Activated CD8-positive, alpha-beta memory T cell treated with anti-CD3 and anti-CD28 coated beads for 1 hour (primary cell): ENCODE measurements at places on chromosomes 2 and 18.

DNA sequence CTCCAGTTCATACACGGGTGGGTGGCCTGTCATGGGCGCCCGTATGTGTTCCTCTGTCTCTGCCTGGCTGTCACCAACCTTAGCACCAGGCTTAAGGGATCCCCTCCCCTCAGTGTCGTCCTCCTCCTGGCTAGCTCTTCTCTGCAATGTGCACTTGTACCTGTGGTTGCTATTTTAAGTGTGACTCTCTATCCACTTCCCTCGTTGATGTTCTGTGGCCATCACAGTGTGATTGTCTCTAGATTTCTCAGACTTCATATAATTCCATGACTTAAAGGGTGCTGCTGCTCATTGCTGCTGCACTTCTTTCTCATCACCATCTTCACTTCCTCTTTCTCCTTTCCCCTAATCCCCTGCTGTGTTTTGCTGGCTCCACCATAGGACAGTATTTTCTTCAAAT, 143.4 kb downstream of the EML6 start:
- no peak for DNase-seq

GRCh38 chr18:39521164-39521563, 1955.6 kb upstream of the CELF4 start:
- no peak for DNase-seq

GRCh38 chr2:214631406-214631805, 178.1 kb downstream of the BARD1 start:
- DNase-seq = no peak

GRCh38 chr18:10259901-10260300, 194.5 kb upstream of the APCDD1 start:
- no peak for DNase-seq

DNA sequence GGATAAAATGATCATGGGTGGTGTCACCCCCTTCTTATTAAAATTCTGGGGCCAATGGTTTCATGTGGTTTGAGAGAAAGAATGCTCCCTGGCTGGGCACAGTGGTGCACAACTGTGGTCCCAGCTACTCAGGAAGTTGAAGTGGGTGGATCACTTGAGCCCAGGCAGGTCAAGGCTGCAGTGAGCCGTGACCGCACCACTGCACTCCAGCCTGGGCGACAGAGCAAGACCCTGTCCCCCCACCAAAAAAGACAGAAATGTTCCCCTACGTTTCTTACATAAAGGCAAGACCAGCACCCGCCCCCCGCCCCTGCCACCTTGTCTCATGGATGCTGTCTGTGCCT, 53.0 kb upstream of the ID2 start:
- no peak for DNase-seq

DNA sequence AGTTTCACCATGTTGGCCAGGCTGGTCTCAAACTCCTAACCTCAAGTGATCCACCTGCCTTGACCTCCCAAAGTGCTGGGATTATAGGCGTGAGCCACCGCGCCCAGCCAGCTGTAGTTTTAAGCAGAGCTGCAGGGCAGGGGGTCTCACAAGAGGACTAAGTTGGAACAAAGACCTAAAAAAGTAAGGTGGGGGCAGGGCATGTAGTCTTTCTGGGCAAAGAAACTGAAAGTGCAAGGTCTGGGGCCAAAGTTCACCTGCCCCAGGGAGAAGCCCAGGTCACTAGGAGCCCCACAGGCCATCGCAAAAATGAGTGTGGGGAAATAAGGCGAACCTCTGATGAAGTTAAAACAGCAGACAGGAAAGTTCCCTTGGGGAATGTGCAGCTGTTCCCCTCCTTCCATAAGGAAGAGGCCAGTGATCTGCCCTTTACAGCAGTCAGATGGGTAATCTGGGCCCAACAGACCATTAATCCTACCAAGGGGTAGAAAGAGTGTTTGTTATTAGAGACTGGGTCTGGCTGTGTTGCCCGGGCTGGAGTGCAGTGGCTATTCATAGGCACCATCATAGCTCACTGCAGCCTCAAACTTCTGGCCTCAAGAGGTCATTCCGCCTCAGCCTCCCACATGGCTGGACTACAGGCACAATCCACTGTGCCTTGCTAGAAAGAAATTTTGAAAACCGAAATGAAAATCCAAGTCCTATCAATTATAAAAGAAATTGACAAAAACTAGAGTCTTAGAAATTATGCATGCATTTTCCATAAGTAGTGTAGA, 2.8 kb downstream of the SCLY start:
- no peak for DNase-seq

GRCh38 chr2:62149708-62150107, 46.2 kb upstream of the B3GNT2 start:
- no peak for DNase-seq

- DNase-seq = no peak
Measured at GRCh38 chr2:187569042-187569441, 14.8 kb upstream of the TFPI start.

GRCh38 chr2:25787020-25787419, 91.3 kb downstream of the ASXL2 start:
- no peak for DNase-seq

DNA sequence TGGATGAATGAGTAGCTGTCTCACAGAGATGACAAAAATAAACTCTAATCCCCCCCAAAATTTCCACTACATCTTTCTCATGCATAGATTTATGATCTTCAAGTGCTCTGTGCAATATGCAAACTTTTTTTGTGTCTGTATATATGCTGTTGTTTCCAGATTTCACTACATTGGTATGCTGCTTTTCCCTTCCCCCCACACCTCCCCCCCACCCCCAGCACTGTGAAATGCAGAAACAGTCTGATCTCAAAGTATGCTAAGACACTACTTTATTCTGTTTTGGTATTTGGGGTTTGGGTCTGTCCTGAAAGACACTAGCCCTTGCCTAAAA, 524 bp upstream of the KLHL14 start:
- DNase-seq = no peak

GRCh38 chr18:51321696-51322095, 124.2 kb upstream of the MEX3C start:
- no peak for DNase-seq

- no peak for DNase-seq
Measured at GRCh38 chr18:31225668-31226067, 63.0 kb upstream of the DSC1 start.

DNA sequence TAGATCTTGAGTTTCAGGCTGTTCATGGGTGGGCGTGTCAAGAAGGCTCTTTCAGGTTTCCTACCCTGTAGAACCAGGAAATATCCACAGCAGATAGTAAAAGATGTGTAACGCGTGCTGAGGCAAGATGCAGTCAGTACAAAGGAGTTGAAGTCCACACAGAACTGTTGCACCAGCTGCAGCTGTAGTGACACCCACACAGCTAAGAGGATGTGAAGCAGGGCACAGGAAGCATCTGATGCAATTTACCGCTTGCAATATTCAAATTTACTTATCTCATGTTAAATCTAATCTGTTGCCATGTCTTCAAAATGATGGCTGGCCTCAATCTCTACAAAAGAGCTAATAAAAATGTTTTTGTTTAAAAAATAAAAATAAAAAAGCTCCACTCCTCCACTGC, 132.8 kb downstream of the ARHGAP15 start:
- DNase-seq = no peak

DNA sequence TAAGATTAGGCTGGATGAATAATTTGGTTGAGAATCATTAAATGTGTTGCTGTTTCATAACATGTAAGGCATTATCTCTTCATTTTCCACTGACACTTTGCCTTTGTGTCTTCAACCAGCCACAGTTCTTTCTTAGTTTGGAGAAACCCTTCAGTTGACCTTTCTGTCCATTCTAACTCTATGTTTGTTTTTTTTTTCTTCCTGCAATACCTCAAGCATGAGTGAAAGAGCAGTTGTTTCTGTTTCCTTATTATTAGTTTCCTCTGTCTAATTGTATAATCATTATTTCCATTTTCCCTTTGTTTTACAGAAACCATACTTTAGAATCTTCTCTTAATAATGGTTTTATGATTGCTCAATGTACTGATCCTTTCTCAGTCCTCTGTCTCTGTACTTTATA, 25.6 kb downstream of the HADHB start:
- no peak for DNase-seq

GRCh38 chr2:171741189-171741588, 53.9 kb downstream of the DYNC1I2 start:
- no peak for DNase-seq

DNA sequence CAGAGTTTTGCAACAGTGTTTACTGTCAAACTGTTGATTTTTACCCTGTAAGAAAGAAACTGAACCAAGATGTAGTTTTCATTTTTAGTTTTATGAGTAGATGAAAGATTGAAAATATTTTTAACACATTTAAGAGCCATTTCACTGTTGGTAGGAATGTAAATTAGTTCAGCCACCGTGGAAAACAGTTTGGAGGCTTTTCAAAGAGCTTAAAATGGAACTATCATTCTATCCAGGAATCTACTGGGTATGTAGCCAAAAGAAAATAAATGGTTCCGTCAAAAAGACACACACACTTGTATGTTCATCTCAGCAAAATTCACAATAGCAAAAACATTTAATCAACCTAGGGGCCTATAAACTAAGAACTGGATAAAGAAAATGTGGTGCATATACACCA, 729.8 kb upstream of the CDH7 start:
- DNase-seq = no peak

GRCh38 chr2:231483398-231484329, 19.4 kb upstream of the NCL start:
- DNase-seq = no peak

DNA sequence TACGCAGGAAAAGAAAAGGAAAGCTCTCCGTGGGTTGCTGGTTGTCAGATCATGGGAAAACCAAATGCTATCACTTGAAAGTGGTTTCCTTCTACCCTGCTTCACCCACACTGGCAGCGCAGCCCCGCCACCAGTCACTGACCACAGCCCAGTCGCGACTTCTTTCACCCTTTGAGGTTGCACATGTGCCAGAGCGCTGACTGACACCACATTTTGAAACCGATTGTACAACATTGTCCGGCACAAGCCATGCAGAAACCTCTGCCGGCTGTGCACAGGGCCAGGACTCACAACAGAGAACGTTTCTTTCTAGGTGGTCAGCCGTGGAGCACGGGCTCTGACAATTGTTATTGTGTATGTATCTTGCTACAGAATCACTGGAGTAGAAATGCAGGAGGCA, 827.2 kb upstream of the POU3F3 start:
- DNase-seq = no peak

DNA sequence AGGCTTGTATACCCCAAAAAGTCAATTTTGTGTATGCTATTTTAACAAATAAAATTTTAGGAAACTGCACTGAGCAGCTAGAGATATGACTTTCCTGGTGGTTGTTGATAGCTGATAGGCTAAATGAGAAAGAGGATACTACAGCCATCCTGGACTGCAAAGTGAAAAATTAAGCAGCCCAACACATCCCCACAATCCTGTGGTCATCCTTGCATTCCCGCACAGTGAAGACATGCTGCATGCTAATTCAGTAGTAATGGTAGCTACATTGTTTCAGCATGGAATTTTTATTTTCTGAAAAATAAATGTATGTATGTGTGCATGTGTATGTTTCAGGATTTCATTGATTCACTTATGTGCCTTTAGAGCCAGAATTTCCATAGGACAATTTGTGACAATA, 124.2 kb upstream of the CCDC68 start:
- no peak for DNase-seq

DNA sequence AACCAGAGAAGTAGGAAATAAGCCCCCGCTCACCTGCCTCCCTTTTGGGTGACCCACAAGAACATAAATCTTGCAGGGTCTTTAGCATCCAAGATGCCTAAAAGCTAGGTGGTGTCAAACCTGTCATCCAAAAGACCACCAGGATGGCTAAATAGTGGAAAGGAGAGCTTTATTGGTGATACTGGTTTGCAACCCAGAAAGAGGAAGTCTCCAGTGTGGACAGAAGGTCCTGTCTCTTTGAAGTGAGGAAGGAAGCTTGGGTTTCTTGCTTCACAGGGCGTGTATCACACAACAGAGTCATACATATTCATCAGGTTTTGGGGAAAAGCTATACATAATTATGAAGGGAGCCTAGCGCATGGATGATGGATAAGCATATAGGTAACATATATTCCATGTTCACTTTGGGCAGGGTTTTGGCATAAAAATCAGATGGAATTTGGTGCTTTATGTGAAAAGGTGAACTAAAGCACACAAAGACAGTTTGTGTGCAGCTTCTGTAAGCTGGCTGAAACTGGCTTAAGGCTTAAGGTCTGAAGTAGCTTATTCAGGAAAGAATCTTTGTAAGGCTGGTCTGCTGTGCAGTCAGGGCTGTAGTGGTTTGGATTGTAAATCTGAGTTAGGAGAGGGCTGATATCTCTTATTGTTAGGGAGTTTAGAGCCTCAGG, 102.2 kb upstream of the MSH2 start:
- DNase-seq = no peak

- DNase-seq = no peak
Measured at GRCh38 chr2:7480431-7480830, 563.2 kb downstream of the RNF144A start.

GRCh38 chr18:32310774-32311173, 120.9 kb downstream of the MEP1B start:
- DNase-seq = no peak

DNA sequence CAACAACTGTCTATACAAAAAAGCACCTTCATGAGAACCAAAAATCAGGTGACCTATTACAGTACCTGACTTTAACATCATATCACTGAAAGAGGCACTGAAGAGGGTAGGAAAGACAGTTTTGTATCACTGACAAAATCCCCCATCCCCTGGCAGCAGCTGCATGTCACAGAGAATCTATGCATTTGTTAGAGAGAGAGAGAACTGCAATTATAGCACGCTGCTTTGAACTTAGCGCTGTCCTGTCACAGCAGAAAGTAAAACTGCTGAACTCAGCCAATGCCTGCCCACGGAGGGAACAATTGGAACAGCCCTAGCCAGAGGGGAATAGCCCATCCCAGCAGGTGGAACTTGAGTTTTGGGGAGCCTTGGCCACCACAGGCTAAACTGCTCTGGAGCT, 75.1 kb upstream of the NOL4 start:
- DNase-seq = no peak

- no peak for DNase-seq
Measured at GRCh38 chr18:10604182-10604581, 78.4 kb downstream of the NAPG start.

- no peak for DNase-seq
Measured at GRCh38 chr2:185967335-185967734, 228.7 kb downstream of the FSIP2 start.

- DNase-seq = no peak
Measured at GRCh38 chr18:77096936-77097886, 35.4 kb downstream of the MBP start.

- no peak for DNase-seq
Measured at GRCh38 chr2:197031803-197032202, 105.3 kb upstream of the PGAP1 start.

DNA sequence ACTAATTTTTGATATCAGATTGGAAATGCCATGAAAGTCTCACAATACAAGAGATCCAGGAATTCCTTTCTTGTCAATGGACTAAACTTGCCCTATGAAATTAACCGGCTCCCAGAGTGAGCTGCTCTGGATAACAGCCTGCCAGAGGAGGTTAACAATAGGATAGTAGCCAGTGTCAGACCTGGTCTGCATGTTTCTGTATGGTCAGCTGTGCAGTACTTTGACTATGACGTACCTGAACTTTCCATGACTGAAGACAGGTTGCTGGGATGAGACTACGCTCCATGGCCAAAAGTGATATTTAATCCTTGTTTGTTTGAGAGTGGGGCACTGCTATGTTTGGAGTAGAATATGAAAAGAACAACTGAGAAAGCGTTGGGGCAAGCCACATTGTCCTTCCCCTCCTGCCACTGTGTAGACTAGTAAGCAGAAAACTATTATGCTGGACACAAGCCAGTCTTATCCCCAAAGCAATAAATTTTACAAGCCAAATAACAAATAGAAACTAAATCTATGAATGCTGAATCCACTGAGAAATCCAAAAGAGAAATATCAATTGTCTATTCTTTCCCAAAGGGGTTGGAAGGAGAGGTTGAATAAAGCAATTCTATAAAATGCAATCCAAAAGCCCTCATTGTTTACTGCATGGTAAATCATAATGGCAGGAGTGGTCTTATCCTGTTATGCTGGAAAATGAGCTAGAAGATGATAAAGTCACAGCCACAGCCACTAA, 115.5 kb upstream of the CYP26B1 start:
- DNase-seq = no peak
